Stromal cell of bone marrow (primary cell): ENCODE measurements at places on chromosomes 4 and X.

GRCh38 chrX:126824338-126825007 is 4.9 kb downstream of the PRR32 start:
- DNase-seq = no peak

GRCh38 chrX:131881194-131881593 is 141.9 kb upstream of the STK26 start:
- no peak for DNase-seq

GRCh38 chrX:129523079-129523911 is at the start of gene SMARCA1:
TSS of gene SMARCA1 (minus strand) at chrX:129523490. CDS start at chrX:129523370, 120 bp downstream.
- no peak for DNase-seq

- DNase-seq = no peak
These were observed 48.3 kb downstream of the QDPR start for GRCh38 chr4:17463606-17464005.

DNA sequence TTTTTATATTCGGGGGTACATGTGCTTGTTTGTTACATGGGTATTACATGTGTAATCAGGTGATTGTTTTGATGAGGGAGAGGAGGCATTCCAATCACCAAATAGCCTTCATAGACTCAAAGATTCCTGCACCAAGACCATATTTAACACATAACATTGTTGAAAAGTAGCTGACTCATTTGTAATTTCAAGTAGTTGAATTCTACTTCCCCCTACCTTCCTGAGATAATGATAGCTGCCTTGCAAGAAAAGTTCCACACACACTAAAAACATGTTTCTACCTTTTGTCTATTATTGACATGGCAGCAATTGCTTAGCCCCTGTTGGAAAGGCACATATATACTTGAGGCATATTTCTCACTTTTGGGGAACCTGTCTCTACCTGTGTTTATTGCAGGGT is 16.1 kb downstream of the PGAM4 start:
- DNase-seq = no peak
